ENCODE measurements at places on chromosomes 4 and X.

GRCh38 chr4:139330283-139330682 lies 28.0 kb upstream of the NDUFC1 start:
- no peak for DNase-seq

GRCh38 chr4:95764961-95765360 lies 74.9 kb upstream of the PDHA2 start:
- no peak for DNase-seq

GRCh38 chr4:25925486-25926201 lies 11.6 kb downstream of the SMIM20 start:
- no peak for DNase-seq

DNA sequence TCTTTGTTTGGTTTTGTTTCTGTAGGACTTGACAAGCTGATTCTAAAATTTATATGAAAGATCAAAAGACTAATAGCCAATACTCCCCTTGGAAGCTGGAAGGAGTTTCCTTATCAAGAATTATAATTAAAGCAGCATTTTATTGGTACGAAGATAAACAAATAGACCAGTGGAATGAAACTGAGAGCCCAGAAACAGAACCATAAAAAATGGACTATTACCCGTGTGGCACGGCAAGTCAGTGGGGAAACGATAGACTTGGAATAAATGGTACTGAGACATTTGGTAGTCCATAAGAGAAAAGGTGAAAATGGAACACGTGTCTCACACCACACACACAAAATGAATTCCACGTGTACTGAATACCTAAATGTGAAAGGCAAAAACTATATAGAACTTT lies 42.4 kb upstream of the CEP135 start:
- DNase-seq: no peak

DNA sequence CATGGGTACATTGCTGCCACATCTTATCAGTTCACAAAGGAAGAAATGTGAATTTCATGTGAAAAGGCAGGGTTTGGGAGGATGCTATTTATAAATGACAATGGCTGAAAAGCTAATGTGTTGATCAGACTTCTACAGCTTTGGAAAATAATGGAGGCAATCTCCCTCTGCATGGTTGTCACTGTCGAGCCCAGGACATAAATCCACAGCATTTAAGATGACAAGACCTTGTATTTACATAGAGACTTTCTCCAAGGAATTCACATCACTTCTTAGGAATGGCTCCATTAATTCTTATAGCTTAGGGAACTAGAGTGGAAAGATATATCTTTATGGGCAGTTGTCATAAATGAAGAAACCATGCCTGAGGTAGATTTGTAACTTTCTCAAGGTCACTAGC lies 66.7 kb downstream of the CBLL2 start:
- no peak for DNase-seq

DNA sequence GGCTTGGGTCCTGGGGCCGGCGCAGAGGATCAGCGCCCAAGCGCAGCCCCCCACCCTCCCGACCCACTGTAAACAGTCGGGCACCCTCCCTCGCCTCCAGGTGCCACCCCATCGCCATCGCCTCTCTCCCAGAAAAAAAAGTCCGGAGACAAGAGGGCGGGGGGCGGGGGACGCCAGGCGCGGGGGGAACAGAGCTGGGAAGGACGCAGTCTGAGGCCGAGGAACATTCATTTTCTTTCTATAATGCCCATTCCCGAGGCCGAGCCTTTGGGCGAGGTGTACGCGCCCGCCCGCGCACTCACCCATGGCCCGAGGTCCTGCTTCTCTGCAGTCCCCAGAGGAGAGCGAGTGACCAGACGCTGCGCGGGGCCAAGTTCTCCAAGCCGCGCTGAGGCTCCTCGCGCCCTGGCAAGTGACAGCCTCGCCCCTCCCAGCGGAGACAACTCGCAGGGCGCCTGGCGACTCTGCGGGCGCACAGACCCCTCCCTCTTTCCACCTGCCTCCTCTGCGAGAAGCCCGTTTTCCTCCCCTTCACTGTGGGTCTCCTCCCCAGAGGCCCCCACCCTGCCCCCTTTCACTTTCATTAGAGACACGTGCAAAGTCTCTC lies 63.5 kb upstream of the WDR17 start:
- no peak for DNase-seq

DNA sequence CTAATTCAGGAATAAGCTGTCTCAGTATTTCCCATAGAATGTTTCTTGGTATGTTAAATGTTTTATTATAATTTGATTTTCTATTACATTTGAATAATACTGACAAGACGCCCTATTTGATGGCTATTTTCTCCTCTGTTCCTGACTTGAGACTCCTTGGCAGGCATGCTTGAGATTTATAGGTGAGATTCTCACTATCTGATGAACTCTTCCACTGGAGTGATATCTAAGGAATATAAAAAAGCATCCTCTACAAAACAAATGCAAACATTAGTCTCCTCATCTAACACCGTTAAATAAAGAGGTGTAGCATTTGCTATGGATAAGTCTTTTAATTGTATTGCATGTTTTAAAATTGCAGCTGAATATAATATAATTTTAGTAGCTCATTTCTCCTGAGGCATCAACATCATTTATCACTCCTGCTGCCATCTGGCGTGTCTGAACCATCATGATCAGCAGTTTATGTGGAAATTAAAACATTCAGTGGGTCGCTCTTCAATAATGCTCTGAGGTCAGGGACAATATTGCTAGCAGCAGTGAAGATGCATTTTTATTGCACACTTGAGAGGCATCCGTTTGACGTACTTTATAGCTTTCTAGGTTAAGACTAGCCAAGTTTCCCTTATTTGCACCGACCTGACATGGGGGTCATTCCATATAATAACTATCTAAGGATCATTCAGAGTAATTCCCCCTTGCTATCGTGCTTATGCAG lies 210.4 kb upstream of the GALNTL6 start:
- DNase-seq: no peak

DNA sequence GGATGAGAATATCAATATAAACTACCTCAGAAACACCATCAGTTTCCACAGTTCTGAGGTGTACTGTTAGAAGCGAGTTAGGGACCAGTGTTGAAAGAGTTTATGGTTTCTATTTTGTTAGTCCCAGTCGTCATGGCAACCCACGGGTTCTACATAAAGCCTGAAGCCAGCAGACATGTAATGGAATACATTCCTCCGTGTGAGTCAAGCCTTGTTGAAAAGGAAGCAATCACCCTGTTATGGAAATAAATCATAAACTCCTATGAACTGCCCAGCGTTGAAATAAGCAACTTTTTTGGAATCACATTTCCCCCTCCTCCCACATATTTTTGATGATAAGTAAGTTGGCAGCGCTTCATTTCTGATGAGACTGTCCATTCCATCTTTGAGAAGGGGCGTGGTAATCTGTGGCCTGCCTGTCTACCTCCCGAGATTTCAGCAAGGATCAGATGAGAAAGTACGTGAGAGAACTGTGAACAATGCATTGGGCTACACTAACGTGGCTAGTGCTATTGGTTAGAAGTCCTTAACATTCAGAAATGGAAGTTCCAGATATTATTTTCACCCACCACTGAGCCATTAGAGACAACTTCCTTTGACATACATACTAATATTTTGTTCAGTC lies 40.4 kb upstream of the PDHA1 start:
- DNase-seq: no peak

DNA sequence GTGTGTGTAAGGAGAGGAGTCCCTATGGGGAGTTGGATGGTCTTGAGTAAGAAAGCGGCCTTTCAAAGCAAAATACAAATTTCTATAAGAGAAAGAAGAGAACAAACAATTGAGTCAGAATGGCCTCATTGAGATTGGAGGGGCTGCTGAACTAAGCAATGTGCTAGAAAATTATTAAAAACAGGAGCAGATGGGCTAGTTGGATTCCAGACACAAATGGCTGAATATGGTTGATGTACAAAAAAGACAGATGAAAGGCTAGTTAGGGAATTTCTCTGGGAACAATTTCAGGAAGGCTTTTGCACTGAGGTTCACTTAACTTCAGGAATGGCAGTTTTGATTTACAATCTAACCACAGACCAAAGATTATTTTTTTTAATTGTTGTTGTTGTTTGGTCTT lies 1806.8 kb upstream of the TENM3 start:
- no peak for DNase-seq

DNA sequence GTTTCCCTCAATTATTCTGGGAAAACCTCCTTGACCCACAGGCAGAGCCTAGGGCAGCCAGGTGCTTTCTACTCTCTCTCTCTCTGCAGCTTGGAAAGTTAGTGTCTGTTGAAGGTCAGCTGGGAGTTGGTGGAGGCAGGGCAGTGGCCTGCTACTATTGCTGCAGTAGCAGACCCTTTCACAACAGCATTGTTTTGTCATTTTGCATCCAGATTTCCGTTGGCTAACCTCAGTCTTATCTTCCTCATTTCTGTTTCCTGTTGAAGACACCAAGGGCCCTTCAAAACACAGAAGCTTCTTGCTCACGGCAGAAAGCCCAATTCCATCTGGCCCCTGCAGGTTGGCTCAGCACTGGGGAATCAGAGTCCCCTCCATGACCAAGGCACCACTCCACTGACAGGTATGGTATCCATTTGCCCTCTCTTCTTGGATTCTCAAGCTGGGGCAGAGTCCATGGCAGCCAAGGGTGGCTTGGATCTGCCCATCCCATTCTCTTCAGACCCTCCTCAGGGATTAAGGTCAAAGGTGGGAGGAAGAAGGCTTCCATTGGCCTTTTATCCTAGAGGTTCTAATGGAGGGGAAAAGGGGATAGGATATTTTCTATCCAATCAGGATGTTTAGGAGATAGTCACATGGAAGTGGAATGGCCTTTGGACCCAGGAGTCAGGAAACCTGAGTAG lies 24.6 kb downstream of the VSIG4 start:
- DNase-seq: peak; percentile 14

GRCh38 chrX:1009771-1010170 lies 202.7 kb downstream of the CRLF2 start:
- DNase-seq: no peak

DNA sequence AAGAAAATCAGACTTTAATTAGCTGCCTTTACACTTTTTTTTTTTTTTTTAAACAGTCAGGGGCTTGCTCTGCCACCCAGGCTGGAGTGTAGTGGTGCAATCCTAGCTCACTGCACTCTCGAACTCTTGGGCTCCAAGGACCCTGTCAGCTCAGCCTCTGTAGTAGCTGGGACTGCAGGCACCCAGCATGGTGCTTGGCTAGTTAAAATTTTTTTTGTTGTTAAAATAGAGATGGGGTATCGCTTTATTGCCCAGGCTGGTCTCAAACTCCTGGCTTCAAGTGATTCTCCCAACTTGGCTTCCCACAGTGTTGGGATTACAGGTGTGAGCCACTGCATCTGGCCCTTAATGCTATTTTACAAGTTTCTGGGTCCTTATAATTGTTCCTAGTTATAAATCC lies 359.1 kb downstream of the SPRY1 start:
- DNase-seq: no peak

- no peak for DNase-seq
Observed at GRCh38 chrX:703466-703865, 72.9 kb downstream of the SHOX start.

DNA sequence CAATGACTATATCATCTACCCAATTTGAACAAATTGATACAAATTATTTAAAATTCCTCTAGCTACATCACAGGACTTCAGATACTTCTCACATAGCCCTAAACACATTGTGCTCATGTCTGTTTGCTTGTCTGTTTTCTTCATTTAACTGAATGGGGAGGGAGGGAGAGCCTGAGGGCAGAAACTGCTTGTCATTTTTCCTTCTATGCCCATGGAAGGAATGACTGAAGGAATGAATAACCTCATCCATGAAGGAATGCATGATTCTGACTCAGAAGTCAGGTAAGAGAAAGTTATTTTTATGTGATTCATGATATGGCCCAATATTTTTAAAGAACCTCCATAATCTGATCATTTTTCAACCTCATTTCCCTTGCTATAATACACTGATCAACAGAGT lies 418.0 kb upstream of the PITX2 start:
- no peak for DNase-seq

DNA sequence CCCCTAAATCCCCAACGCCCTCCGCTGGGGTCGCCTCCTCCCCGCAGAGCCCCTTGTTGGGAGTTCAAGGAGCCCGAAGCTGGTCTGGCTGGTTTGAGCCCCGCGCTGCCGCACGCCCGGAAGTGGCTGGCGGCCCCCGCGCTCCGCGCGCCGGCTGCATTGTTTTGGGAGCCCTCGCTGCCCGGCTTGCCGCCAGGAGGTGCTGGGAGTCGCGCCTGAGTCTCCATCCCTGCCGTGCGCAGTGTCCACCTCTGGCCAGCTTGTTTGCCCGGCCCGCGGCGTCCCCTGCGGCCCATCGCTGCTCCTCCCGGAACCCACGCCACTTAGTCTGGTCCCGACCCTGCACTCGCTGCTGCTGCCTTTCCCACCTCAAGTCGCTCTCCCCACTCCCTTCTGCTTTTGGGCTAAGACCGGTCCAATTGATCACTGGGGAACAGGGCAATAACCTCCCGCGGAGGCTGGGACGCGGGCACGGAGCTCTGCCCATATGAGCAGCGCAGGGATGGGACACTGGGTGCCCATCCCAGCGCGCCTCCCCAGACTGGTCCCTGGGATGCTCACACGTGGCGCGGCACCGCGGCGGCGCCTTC lies 2.2 kb upstream of the SFRP2 start:
- no peak for DNase-seq

GRCh38 chrX:109707720-109708119 lies 25.3 kb downstream of the ACSL4 start:
- DNase-seq: no peak

- DNase-seq: no peak
Observed at GRCh38 chr4:10085386-10085785, 31.2 kb downstream of the WDR1 start.

DNA sequence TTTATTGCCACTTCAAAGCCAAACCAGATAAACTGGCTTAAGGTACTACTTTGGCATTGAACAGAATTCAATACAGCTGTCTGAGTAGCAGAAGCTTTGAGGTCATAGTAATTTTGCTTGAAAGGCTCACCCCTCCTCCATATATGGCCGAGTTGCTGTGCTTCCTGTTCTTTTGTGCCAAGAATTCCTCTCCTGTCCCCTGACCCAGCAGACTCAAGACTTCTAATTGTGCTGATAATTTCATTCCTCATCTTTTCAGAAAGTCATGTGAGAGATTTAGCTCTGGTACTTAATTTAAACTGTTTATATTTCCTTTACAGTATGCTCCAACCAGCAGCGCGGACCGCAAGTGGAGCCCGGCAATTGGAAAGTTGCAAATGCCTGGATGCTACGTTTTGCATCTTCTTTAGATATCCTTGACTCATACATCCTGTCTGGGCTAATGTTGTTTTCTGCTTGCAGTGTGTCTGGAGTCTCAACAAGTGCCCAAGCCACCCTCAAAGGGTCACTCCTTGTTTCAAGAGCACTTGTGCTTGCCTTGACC lies 373.4 kb downstream of the PDGFC start:
- no peak for DNase-seq

DNA sequence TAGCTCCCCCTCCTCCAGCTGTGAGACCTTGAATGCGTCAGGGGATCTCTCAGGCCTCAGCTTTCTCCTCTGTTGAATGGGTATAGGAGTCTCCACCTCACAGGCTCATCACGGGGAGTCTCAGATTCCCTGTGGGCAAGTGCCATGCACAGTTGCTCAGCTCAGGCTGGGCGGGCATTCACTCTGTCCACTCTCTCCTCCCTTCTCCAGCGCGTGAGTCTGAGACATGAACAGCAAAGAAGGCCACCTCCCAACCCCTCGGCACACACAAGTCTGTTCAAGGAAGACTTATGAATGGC lies 60.0 kb downstream of the HTRA3 start:
- DNase-seq: no peak
